ENCODE measurements at places on chromosomes 11 and 22.

DNA sequence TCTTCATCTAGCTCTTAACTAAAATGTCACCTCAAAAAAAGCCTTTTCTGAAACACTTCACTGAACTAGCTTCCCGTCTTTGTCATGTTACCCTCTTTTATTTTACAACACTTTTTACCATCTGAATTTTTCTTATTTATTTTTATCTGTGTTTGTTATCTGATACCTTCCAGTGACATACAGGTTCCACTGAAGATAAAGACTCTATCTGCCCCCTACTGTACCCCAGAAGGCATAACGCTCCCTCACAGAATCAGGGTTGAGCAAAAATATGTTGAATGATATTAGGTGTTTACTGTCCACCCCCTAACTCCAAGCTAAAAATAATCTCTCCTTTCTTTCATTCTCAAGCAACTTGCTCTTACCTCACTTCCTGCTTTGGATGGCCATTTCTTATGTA is 654.2 kb downstream of the NELL1 start:
- DNase-seq: no peak

- no peak for DNase-seq
Measured at GRCh38 chr11:114088836-114089235, 29.3 kb downstream of the ZBTB16 start.

GRCh38 chr11:96986516-96986915 is 596.7 kb downstream of the JRKL start:
- no peak for DNase-seq

- no peak for DNase-seq
Measured at GRCh38 chr11:48354677-48355076, 11.6 kb downstream of the OR4C5 start.

All from activated naive CD8-positive, alpha-beta T cell treated with anti-CD3 and anti-CD28 coated beads for 36 hours (primary cell).